Frontal cortex (tissue), 4 donors: ENCODE measurements at places on chromosomes 1 and 21.

- DNase-seq: no peak
These were observed 241.7 kb upstream of the NEGR1 start for GRCh38 chr1:72524021-72524420.

DNA sequence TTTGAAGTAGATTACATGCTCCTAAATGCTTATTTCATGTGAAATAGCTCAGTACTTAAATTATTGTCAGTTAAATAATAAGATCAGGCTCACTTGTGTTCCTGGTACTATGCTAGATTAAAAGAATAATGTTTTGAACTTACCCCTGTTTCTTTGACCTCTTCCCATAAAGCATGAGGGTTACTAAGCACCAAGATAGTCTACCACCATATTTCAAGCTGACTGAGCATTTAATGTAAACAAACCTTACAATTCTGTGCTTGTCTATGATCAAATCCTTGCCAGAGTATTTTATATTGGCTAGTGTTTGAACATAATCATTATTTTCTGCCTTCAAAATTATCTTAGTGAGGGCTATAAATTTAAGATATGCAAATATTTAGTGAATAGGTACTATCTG, 98.1 kb downstream of the LHX9 start:
- no peak for DNase-seq

DNA sequence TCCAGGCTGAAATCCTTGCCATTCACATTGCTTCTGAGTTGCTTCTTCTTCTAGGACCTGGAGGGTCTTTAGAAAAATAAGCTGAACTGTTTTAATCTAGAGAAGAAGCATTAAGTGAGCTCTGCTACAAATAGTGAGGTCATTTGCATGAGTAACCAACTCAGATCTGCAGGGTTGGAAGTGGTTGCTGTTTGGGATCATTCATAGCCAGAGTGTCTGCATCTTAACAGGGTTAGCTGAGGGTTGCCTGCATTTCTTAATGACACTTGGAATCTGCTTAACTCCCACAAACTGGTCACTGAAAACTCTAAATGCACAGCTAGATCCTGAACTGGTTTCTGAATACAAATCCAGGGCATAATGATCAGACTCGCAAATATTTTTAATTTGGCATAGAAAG, 9.9 kb downstream of the CNIH3 start:
- no peak for DNase-seq

GRCh38 chr1:230210326-230210980, 143.4 kb downstream of the GALNT2 start:
- DNase-seq: no peak

- DNase-seq: no peak
These were observed 7.7 kb upstream of the CDK11B start for GRCh38 chr1:1666526-1666925.

- DNase-seq: peak; percentile 51
These were observed 253.1 kb upstream of the IRF2BP2 start for GRCh38 chr1:234862944-234863515.

GRCh38 chr1:152986578-152986977, 2.7 kb downstream of the SPRR1A start:
- no peak for DNase-seq

GRCh38 chr1:203492082-203492747, 1.7 kb upstream of the OPTC start:
- DNase-seq: no peak

- no peak for DNase-seq
These were observed 55.9 kb downstream of the HHAT start for GRCh38 chr1:210384625-210385024.

DNA sequence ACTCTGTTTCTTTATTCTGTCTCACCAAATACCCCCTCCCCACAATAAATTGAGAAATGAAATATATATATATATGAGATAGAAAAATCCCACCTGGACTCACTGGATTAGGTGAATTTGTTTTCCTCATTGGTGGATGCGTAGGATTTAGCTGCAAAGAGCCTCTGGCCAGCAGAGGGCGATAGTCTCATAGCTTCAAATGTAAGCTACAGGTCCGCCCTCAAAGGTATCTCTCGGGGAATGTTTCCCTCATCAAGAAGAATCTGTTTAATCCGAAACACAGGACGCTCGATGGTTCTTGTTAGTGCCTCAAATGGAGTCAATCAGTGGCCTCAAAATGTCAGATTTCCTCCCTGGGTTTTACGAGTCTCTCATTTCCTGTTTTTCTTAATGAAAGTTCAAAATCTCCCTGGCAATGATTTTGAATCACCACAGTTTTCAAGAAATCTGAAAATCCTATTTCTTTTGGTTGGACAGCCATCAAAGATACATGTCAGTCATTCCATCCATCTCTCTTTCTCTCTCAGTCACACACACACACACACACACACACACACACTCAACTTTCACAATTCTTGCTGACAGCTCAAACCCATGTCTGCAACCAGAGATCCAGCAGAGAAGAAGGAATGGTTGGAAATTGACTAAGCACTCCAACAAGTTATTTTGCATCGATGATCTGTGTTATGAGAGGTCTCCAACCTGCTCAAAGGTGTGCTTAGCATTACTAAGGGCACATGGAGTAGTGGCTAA, 13.9 kb upstream of the CAMK1G start:
- no peak for DNase-seq

DNA sequence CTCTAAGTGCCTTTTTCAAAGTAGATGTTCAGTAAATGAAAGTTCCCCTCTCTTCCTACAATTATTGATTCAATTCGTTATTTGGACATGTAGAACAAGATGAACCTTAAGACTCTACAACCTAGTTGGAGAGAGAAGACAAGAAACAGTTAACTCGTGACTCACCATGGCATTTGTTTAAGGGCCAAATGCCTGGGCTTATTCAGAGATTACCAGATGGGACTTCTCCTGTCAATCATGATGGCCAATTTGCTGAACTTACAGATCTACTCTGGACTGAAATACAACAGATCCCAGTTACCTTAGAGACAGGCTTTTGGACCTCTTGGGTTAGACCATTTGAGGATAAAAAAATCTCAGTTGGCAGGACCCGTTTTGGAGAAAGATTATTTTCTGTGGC, 93.5 kb downstream of the C1orf94 start:
- DNase-seq: no peak

- no peak for DNase-seq
These were observed 606.0 kb downstream of the SMYD3 start for GRCh38 chr1:245901037-245901436.

DNA sequence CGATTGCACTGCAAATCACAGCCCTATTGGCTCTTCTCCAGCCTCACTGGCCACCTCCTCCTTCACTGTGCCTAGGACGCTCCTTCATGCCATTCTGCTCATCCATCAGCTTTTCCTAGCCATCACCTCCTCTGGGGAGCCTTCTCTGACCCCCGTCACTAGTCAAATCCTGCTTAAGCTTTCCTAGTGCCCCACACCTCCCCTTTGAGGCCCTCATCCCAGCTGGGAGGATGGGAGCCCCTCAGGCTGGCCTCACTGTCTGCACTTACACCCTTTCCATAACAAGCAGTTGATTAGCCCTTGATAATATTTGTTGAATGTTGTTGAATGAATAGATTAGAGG, 50.7 kb downstream of the KLHDC7A start:
- no peak for DNase-seq

DNA sequence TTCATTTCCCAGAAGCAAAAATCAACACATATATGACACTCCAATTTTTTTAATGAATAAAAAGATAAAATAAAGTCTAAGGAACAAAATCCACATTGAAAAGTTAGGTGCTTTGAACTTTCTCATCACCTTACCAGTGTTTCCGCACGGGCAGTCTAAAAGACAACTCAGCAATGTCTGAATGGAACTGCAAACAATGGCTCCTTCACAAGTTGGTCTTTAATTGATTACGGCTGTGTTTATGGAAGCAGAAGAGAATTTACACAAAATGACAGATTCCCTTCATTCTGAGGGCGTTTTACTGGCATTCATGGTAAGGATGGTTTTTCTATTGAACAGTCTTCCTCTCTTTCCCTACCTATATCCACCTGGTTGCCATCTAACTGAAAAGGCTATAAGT, 65.0 kb upstream of the RNPC3 start:
- no peak for DNase-seq

DNA sequence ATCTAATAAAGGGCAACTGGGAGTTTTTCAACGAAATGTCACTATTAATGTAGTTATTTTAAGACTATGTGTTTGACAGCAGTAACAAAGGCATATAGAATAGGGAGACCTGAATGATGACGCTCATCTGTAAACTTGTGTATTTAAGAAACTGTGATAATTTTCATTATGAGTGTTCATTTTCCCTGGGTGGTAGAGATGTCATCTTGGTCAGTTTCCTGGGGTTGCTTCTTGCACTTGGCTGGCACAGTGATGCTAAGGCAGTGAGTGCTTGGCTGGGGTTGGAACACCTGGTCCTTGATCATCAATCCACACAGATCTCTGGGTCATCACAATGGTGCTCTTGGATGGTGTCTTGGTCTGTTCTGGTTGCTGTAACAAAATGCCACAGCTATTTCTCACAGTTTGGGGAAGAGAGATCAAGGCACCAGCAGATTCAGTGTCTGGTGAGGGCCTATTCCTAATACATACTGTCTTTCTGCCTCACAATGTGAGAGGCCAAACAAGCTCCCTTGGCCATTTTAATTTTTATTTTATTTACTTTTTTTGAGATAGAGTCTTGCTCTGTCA, 7.9 kb upstream of the SMYD2 start:
- DNase-seq: no peak

DNA sequence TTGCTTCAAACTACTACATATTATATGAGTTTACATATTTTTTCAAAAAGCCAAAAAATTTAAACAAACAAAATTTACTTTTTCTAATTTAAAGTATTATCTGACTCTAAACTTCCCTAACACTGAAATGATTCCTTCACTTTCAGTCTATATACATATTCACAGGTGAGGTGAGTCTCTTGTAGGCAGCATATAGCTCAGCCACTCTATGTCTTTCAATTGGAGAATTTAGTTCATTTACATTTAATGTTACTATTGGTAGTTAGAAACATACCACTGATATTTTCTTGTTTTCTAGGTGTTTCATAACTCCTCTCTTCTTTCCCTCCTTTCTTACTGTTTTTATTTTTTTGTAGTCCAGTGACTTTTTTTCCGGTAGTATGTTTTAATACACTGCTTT, 387.1 kb downstream of the MRPL39 start:
- DNase-seq: no peak

GRCh38 chr1:51960262-51960661, 30.2 kb downstream of the RAB3B start:
- DNase-seq: no peak

DNA sequence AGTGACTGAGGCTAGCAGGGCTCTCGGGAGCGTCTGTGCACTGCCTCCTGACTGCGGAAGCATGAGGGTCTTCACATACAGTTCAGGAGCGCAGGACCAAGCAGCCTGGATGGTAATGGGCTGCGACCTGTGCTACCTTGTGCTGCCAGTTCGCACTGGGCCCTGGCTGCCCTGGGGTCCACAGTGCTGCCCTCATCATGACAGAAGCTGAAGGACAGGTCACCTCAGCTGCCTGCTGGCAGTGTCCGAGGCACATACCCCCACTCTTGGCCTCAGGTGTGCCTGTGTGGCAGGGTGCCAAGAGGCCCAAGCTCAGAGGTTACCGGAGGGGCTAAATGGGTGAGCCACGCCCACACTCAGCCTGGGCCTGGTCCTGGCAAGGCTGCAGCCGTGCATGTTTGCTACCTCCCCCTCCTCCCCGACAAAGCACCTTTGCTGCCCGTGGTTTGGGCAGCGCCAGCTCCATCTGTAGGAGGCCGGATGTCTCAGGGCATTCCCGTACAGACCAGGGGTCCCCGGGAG, 4.4 kb downstream of the JMJD4 start:
- DNase-seq: no peak

- DNase-seq: no peak
These were observed 95.6 kb upstream of the ADAMTS5 start for GRCh38 chr21:27062443-27062842.

DNA sequence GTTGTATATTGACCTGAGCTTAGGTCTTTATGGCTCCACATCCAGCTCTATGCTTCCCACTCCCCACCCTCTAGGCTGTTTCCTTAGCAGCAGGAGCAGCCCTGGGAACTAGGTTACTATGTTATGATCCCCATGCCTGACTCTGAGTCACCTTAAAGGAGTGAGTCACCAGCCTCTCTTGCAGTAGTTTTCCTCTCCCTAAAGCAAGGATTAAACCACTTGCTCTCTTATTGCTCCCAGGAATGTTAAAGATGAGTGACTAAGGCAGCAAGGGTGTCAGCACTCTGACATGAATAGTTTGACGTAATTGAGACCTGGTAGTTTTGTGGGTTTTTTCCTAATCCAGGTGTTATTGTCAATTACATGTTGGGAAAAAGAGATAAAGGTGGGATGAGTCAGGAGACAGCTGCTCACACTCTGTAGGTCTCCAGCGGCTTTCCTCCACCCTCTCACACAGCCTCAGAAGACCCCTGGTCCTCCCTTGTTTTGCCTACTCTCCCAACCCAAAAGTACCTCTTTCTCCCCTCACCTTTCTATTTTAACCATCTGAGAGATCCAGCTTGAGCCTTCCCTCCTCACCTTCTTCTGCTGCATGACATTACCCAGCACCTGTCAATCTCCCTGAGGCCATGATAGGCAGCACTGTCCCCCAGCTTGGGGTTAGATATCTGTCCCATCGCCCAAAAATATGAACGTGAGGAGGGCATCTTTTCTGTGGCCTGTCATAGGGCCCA, 369.1 kb upstream of the VAMP3 start:
- DNase-seq: no peak
